Smooth muscle cell of the brain vasculature (primary cell): ENCODE measurements at places on chromosomes 6 and 20.

- no peak for DNase-seq
Measured at GRCh38 chr6:43715056-43715788, 27.6 kb upstream of the MRPS18A start.

DNA sequence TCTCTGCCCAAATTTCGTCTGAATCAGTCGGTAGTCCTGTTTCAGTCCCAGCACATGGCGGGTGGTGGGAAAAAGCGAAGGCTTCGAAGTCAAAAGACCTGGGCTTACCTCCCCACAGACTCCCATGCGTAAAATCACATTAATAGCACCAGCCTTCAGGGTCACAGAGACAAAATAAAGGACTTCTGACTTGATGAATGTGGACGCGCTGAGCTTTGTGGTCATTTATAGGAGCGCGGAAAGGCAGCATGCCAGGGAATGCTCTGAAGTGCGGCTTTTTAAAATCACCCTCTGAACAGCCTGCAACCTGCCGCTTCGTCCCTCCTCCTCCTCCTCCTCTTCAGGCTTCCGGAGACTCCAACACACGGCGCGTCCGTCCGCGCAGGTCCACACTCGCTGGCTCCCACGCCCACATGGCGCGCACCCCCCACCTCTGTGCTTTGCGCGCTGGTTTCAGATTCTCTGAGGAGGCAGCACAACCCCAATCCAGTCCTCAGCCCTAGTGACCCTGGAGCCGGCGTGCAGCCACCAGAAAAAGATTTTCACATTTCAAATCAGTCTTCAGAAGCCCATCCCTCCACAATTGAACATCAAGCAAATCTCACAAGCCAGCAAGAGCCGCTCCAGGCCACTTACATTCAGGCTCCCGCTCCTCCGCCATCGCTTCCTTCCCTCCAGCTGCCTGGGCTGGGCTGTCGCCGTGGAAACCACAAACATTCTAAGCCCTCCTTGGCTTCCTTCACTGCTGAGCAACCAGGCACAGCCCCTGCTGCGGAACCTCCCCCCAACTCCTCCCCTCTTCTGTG is at the start of gene C6orf118:
C6orf118 (minus strand) TSS at position 680 of the 806 bp plus-strand sequence; CDS start at position 661, 19 bp downstream.
- DNase-seq, result peak; percentile 67

GRCh38 chr6:91288741-91289140 is 701.9 kb upstream of the MAP3K7 start:
- no peak for DNase-seq

- DNase-seq, result no peak
Measured at GRCh38 chr6:43970068-43970912, 157.0 kb downstream of the MRPL14 start.

DNA sequence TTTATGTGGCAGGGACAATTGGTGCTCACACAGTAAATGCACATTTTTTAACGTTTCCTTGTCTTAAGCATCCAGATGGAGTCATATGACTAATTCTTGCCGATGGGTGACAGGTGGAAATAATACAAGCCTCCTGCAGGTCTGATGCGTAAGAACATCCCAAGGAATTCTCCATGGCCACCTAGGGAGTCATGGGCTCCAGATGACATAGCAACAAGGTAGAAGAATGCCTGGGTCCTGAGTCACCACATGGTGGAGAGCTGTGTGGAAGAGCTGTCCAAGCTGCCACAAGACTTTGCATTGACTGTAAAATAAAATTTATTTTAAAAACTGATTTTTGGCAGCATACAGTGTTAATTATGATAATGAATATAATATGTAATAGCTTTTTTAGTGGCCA is 77.0 kb upstream of the MAP3K7 start:
- DNase-seq, result no peak

GRCh38 chr6:44272529-44272928 is 2.3 kb downstream of the TMEM151B start:
- no peak for DNase-seq

GRCh38 chr20:58309591-58310290 is at the start of gene RAB22A:
Gene RAB22A (plus strand): TSS chr20:58309715. CDS start chr20:58309977, 262 bp downstream.
- DNase-seq, result peak; percentile 56

DNA sequence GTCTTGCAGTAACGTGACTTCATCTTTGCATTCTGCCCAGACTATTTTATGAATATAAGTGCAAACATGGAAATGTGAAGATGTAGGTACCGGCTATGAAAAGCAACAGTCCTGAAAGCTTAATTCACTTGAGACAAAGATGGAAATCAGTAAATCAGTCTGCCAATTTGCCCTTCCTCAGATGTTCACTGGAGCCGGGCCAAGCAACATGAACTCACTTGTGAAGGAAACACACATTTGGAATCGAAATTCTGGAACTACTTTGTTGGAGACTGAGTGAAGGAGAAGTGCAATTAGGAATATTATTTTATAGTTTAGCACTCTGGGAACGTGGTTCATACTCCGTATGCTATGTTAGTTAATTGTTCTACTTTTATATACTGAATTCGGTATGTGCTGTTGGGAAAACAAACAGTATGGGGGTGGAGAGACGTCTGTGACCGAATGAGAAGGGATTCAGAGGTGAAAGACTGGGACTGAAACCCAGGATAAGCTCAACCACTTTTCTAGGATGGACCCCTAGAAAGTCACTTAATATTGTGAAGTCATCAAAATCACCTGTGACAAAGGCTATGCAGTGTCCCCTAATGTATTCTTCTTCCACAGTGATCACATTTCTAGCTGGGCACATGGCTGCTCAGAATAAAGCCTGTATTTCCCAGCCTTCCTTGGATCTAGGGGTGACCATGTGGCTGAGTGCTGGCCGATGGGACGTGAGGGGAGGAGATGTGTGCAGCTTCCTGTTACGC is 95.5 kb downstream of the PREX1 start:
- DNase-seq, result no peak

DNA sequence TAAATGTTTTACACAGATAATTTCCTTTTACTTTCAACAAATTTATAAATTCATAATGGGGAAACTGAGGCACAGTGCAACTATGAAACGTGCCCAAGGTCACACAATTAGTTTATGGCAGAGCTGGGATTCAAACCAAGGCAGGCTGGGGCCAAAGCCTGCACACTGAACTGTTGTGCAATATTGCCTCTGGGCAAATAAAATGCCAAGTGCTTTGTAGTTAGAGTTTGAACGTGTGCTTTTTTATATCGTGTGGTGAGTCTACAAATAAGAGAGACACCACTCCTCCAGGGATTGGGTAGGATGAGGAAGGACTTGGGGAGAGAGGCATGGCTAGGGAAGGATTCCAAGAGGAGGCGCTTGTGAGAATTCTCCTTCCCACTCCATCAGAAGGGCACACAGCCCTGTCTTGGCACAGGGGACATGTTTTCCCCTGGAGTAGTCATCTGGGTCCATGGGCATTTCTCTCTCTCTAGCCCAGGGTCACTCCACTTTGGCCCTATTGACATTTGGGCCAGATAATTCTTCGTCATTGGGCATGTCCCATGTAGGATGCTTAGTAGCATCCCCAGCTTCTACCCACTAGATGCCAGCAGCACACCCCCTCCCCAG is 2.8 kb upstream of the CDH22 start:
- no peak for DNase-seq

DNA sequence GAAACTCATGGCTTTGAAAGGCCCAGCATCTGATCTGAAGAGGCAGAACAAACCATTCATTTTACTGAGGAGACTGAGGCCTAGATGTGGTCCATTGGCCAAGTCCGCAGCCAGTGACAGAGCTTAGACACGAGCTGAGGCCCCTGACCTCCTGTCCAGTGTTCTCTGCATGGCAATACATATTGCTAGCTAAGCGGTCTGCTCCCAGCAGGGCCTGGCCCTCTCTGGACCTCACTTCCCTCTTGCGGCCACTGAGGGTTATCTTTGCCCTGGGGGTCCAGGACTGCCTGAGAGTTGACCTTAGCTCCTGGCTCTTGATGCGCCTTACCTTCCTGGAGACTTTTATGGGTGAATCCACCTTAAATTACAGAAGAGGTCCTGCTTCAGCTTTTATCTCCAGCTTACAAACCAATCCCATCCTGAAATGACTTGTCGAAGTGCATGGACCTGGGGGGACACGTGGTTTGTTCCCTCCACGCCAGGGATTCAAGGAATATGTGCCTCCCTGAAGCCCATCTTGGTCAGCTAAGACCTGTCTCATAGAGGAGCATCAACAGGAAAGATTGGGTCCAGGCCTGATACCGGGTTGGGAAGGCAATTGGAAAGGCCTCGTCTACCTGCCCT is 75.6 kb downstream of the CNBD2 start:
- DNase-seq, result no peak

DNA sequence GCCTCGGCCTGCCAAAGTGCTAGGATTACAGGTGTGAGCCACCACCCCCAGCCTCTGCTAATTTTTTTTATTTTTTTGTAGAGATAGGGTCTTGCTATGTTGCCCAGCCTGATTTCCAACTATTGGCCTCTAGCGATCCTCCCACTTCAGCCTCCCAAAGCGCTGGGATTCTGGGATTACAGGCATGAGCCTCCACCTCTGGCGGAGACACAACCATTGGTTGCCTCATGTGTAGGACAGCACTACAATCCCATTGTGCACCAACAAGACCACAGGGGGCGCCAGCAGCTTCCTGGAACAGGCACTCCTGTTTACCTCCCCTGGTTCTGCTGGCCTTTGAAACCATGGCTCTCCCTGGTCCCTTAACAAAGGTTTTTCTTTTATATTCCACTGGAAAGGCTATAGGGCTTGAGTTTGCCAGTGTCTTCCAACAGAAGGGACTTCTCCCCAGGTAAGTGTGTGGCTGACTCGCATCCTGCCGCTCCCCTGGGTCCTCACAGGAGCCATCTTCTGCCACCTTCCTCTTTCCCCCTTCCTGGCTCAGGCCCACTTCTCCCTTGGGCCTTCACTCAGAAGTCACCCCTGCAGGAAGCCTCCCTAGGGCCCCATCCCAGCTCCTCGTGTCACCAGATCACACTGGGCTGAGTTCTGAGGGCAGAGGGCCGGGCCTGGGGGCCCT is 39.2 kb upstream of the TLDC2 start:
- no peak for DNase-seq

DNA sequence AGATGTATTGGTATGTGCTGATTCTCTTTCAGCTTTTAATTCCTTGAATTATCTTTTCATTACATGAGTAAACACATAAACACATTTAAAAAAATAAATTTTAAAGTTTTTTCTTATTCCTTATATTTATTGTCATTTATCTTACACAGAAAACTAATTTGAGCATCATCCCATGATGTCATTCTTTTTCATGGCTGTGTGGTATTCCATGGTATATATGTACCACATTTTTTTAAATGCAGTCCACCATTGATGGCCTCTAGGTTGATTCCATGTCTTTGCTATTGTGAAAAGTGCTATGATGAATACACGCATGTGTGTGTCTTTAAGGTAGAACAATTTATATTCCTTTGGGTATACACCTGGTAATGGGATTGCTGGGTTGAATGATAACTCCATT is 33.3 kb downstream of the OTOR start:
- no peak for DNase-seq

GRCh38 chr6:125816828-125817280 is 26.1 kb downstream of the NCOA7 start:
- DNase-seq, result no peak

- no peak for DNase-seq
Measured at GRCh38 chr20:11178946-11179654, 505.3 kb upstream of the JAG1 start.

- no peak for DNase-seq
Measured at GRCh38 chr20:61973515-61974356, 91.9 kb downstream of the TAF4 start.

DNA sequence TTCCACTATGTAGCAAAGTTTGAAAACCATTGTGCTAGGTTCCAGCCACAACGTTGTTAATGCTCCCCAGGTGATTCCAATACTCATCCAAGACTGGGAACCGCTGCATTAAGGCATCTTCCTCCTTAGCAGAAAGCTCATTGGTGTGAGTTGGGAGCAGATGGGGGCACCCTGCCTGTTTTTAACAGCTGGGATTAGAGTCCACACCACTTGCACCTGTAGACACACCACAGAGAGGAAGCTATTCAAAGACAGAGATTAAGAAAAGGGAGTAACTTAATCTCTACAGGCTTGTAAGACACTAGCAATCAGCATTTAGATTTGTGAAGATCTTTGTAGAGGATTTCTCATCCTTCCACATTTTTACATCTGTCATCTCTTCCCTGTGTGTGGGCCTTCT is 333.9 kb upstream of the SOX4 start:
- no peak for DNase-seq
